ENCODE measurements at places on chromosomes 6 and 20.
A peak's percentile ranks its signal among the peaks of the same experiment; 100 is the strongest.

GRCh38 chr6:170106906-170107525 lies 183.9 kb downstream of the DLL1 start:
- DNase-seq, result no peak

DNA sequence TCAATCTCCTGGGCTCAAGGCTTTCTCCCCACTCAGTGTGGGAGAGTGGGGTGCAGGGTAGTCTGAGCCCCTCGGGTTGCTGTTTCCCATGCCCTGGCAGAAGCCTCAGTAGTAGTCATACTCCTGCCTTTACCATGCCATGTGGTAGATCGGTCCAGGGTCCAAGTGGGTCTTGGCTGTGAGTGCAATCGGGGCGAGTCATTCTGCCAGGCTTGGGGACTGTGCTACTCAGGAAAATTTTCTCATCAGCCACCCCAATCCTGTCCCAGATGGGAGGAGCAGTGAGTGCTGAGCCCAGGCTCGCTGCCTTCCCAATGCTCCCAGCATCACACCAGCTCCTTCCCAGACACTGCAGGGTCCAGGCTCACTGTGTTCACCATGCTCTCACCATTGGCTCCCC lies 10.7 kb upstream of the RAET1L start:
- DNase-seq, result no peak

DNA sequence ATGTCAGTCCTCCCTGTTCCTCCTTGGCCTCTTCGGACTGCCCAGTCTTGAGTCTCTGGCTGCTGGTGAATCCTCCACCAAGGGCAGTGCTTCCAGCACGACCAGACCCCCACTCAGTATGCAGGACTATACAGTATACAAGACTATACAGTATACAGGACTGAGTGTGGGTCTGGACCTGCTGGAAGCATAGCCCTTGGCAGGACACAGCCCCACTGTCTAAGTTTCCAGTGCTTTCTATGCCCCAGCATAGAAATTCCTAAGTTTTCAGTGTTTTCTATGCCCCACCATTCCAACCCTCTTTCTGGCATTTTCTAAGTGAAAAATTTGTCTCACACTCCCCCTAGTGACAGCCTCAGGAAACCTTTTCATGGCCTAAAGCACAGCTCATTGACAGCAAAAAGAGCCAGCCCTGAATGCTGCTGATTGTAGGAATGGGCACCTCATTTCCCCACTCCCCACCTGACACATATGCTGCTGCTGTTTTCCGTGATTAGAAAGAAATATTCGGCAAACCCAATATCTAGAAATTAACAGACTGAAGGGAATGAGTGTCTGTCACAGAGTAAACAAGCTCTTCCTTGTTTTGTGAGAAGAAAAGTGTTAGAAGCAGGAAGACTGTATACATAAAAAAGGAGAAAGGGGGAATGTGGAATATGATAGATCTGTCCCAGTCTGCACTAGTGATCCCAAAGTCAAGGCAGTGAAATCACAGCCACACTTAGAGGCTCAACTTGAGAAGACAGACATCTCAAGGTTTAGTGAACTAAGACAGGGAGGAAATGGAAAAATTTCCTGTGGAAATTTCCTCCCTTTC lies 206.9 kb downstream of the IBTK start:
- DNase-seq, result no peak

DNA sequence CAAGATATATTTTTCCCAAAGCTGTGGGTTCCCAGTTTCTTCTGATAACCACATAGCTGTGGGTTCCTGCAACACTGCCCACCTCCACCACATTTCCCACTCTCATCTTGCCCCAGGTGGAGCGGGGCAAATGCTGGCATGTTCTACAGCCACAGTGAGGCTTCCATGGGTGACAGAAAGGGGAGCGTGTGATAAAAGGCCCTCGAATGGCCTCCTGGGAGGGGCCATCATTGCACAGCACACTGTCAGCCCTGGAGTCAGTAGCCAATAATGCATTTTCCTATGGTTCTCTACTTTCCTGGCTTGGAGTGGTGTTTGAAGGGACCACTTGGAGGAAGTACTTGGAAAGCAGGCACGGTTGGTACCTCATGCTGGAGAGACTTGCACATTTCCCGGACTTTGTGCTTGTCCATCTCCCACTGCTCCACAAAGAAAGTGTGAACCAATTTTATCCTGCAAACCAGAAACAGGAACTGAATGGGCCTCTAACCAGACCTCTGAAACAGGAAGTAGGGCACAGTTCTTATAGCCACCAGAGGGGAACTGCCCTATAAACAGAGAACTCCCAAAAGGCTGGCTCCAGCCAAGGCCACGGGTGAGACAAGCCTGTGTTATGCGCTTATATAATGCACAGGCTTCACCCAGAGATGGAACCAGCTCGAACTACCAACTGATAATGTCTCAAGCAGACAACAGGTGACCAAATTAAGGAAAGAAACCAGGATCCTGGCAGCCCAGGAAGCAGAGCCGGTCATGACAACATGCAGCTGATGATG lies 8.6 kb downstream of the MAP3K5 start:
- DNase-seq, result no peak

DNA sequence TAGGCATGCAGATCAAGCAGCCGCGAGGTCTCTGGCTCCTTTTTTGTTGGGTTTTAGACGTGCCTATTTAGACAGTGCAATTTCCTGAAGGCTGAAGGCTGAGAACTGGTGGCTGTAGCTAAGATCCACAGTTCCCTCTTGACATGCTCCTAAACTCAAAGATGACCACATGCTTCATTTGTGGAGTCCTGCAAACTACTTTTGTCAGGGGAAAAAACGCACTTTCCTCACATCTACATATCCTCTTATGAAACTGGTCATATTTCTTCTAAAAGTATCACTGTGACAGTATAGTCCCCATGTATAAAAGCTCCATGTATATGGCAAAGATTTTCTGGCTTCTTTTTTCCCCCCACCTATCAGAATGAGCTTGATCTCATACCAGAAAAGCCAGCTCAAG lies 30.7 kb downstream of the LYRM4 start:
- no peak for DNase-seq

DNA sequence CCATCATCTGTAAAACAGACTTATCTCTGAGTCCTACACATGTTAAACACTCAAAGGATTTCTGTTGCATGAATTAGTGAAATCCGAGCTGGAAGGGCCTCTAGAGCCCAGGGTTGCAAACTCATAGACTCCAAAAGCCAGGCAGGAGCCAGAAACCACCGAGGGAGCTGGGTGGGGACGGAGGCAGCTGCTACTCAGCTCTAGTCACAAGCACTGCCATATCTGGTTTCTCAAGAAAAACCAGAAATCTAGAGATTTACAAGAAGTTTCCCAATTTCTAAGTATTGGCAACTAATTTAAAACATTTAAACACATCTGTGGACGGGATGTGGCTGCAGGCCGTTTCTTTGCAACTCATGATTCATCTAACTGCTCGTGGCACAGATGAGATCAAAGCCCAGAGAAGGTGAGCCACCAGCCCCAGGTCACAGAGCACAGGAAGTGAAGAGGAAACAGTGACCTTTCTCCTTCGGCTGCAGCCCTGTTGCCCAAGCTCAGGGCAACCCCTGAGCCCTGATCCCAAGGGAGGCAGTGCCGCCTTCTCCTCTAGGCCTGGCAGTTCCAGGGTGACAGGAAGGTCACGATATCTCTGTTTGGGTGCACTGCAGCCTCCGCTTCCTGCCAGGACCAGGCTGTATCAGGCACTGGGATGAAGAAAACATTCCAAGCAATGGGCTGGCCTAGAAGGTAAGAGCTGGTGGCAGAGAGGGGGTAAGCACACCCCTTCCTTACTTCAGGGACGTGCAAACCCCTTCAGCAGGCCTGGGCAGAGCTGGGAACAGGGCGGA lies 26.4 kb upstream of the PTGIS start:
- DNase-seq, result peak; percentile 52

GRCh38 chr6:150549007-150549406 lies 50.7 kb upstream of the PLEKHG1 start:
- DNase-seq, result no peak

- no peak for DNase-seq
Observed at GRCh38 chr6:20115246-20115980, 96.9 kb downstream of the MBOAT1 start.

- no peak for DNase-seq
Observed at GRCh38 chr6:20509212-20509611, 25.0 kb upstream of the CDKAL1 start.

DNA sequence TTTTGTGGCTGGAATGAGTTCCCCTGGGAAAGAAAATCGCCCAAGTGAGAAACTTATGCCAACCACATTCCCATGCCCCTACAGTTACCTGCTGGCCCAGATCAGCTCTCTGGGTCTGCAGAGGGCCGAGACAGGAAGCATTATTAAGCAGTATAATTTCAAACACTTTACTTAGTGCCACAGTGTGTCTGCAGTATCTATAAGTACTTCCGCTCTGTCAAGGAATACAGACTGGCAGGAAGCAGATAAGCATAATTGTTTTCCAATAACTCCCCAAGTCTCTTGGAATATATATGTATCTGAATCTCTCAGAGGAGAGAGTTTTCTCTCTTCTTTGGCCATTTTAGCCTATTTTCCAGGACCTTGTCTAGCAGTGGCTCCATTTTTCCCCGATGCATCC lies 24.9 kb downstream of the SAYSD1 start:
- no peak for DNase-seq

DNA sequence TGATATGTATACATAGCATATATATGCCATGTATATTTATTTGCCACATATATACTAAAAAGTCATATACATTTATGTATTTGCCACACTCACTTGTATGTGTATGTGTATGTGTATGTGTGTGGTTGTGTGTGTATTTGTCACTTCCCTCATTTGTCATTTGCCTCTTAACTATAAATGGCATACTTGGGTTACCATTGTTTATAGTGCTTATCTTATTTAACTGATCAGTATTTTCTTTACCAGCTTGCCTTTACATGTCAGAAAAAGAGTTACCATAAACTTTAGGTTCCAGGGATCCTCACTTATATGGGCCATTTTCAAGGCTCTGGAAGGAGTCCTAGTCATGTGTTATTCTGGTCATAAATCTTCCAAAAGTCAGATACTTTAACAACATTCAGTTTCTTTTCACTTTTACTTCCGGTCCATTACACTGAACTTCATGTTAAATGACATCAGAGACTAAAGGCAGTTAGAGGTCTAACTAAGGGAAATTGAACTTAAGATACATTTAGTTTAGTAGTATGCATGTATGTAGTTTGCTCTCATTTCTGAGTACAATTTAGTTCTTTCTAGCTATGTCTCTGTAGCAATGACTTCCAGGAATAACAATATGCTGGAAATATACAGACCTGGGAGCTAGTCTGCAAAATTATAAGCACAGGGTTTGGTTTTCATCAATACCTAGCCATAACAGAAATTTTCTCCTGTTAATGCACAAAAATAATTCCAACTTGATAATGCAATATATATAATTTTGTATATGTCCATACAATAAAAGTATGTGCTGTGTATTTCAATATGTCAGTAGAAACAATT lies 33.7 kb upstream of the HIVEP1 start:
- DNase-seq, result no peak

DNA sequence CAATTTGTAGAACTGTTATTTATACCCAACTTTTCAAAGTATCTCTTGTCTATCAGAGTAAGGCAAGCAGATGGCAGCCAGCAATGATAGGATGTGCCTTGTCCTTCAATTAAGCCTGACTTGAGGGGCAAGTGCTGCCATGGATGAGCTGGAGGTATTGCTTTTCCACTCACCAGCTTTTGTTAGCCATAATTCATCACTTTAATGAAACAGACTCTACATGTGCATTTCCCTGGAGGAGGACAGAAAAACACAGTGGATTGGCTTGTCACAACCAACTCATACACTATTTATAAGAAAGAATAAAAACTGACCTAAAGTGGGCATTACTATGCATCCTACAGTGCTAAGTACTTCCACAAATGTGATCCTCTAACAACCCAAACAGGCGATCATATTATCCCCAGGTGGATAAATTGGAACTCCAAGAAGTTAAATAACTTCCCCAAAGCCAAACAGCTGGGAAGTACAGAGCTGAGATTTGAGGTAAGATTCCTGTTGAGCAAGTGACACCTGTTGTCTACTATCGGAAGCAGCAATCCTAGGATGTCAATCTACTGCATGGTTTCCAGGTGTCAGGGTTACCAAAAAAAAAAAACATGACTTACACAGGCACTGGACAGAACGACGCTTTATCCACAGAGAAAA lies 73.9 kb upstream of the NRSN1 start:
- no peak for DNase-seq

GRCh38 chr6:21271428-21272155 lies 322.0 kb upstream of the SOX4 start:
- DNase-seq, result no peak

DNA sequence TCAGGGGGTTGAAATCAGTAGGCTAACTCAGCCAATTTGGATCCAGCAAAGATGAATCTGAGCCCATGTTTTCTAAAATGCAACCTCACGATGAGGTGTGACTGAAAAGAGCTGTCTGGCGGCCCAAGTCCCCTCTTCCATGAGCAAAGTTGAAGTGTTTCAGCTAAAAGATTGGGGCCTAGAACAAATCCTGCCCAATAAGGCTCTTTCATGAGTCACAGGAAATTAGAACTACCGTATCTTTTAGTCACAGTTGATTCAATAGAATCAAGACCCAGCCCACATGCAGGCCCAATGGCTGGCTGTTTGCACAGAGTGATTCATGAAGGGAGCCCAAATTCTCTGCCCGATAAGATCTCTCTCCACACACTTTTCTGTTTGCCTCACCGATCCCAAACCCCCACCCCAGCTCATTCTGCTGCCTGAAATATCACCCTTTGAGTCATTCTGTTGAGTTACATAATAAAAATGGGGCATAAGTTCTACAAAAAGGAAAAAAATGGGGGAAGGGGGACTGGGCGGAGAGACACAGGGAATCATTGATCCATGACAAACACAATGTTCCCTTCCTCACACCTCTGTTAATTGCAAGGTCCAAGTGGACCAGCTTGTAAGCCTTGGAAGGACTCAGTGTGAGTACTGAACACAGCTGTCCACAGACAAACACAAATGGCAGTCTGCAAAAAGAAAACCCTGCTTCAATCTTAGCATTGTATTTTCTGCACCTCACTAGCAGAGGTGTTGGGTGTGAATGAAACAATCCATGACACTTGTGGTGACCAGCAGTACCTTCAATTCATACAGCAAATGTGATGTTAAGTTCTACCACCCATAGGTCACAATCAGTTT lies 13.8 kb downstream of the FOXQ1 start:
- DNase-seq, result no peak

DNA sequence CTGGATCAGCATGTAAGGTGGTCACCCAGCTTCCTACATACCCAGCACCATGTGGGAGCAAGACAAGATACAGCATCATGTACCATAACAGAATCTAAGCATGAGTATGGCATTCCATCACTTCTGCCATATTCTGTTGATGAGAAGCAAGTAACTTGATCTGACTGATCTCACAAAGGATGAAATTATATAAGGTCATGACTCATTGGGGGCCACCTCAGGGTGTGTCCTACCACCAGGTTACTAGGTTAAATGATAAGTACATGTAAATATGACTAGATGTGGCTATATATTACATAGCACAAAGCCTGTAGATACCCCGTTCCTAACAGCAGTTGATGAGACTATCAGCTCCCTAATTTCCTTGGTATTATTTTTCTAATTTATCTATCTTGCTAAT lies 213.1 kb downstream of the DOK5 start:
- no peak for DNase-seq

- no peak for DNase-seq
Observed at GRCh38 chr6:124741341-124741740, 220.9 kb upstream of the RNF217 start.

Measured in stimulated activated CD4-positive, alpha-beta T cell treated with anti-CD3 and anti-CD28 coated beads, Interleukin-4, amount 100 ng/mL, for 1 hour (primary cell).